ENCODE measurements at places on chromosomes 3 and 15.

DNA sequence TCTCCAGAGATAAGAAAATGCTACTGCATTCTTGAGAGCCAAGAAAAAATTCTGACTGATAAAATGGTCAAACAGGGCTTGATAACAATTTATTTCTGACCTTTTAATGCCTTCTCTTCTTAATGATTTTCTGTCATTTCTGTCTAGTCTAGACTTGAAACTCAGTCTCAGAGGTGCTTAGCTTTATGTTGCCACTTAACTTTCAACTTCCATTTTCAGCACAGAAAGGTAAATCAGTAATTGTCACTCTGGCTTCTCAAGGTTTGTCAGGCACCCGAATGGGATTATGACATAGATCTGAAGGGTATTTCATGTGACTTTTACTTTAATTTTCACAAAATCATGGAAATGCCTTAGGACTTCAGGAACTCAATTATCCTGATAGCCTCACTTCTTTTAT is 155.4 kb upstream of the GBE1 start:
- no peak for DNase-seq

DNA sequence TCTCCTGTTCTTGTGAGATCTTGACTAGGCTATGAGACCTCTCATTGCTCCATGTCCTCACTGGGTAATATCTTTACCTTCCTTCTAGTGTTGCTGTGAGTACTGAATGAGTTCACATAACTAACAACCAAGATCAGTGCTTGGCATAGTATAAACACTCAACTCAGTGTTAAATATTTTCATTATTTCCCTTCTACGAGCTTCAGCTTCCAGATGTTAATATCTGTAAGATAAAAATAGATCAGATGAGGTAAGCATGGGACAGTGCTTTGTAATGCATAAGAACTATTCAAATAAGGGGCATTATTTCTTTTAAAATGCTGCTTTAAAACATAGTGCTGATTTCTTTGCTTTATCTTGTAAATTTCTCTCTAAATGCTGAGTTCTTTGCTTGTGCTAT is 130.8 kb downstream of the DIPK2A start:
- DNase-seq, result no peak

DNA sequence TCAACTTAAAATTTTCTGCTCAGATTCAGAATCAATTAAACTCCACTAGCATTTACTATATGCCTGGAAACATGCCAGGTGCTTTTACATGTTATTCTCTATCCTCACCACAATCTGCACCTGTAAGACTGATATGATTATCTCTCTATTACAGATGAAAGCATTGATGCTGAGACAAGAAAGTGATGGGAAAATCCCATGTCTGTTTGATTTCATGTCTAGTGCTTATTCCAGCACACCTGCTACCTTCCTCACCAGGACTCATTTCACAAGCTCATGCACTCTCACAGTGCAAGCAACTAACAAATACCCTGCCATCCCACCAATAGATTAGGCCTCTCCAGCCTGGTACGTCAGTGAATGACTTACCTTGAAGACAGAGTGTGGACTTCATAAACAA is 25.0 kb upstream of the BCL6 start:
- DNase-seq, result no peak

DNA sequence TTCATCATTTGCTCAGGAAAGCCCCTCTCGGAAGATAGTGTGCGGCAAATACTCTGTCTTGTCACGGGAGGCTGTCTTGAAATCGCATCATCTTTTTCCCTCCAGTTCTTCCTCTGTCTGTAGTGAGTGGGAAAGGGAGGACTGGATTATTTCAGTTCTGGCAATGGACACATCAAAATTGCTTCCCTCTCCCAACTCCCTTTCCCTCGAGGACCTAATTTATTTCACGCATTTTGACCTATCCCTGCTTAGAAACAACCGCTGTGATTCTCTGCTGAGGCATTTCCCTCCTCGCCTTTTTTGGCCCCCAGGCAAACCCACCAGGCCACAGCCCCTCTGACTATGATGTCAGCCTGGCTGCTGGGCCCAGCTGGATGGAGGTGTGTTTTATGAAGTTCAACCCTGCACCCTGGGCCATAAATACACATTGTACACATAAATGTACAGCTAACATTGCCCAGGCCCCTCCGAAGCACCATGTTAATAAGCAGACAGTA is 138.7 kb upstream of the LRTM1 start:
- no peak for DNase-seq

GRCh38 chr15:101407439-101407838 is 82.1 kb downstream of the PCSK6 start:
- no peak for DNase-seq
